ENCODE measurements at places on chromosomes 7 and 10.

GRCh38 chr7:155344270-155344617 lies 46.6 kb downstream of the INSIG1 start:
- DNase-seq = no peak

- no peak for DNase-seq
These were observed 291.6 kb upstream of the CELF2 start for GRCh38 chr10:10726101-10726500.

- no peak for DNase-seq
These were observed 27.0 kb downstream of the CFAP46 start for GRCh38 chr10:132915411-132915810.

DNA sequence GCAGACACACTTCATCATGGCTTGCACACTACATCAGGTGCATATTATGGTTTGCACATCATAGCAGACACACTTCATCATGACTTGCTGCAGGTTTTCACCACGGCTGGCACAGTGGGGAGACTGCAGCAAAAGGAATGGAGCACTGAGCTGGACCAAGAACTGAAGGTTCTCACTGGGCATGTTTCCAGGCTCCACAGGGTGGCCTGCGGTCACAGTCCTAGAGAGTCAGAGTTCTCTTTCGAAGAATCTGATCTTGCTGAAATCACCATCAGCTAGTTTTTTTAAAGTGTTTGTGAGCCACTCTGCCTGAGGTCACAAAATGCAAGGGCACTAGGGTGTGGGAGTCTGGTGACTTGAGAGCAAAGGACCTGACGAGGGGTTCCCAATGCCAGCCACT lies 140.4 kb upstream of the NPY start:
- no peak for DNase-seq

DNA sequence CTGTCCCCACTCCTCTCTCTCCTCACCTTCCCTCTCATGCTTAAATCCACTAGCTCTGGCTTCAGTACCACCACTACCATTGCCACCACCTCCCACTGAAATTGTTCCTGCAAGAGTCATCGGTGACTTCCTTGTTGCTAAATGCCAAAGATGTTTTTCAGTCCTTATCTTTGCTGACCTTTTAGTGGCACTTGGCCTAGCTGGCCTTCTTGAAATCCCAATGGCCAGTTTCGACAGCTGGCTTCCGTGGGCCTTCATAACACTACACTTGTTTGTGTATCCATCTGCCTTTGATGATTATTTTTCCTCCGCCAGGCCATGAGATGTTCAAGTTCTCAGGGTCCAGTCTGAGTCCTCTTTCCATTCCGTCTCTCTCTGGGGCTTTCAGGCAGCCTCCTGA lies 118.2 kb upstream of the NANOS1 start:
- DNase-seq = no peak

DNA sequence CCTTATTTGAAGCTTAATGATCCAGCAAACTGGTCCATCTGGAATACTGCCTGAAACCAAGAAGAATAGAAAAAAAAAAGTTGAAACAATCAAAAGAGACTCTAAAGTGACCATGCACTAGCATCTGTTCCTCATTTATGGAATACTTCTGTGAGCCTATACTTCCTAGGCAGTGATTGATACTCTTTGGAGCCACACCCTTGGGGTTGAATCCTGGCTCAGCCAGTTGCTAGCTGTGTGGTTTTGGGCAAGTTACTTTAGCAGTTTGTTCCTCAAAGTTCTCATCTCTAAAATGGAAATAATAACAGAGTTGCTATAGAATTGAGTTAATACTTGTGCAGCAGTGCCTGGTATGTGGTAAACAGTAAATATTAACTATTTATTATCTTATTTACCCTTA lies 208.9 kb downstream of the GPR158 start:
- no peak for DNase-seq

GRCh38 chr10:124217906-124218804 lies 124.8 kb upstream of the CHST15 start:
- no peak for DNase-seq

DNA sequence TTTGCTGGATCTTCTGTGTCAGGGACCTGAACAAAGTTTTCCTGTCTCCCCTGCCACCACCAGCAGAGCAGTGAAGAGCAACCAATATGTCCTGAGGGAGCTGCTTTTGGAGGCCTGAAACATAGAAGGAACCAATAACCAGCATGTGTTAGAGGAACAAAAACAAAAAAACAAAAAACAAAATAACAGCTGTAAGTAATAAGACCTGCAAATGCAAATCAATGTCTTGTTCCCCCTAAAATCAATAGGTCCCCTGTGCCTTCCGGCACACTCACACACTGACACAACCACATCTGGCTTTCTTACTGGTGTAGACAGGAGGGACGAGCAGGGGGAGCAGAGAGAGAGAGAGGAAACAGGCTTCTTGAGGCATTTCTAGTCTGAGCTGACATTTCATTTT lies 94.1 kb downstream of the NRG3 start:
- no peak for DNase-seq

DNA sequence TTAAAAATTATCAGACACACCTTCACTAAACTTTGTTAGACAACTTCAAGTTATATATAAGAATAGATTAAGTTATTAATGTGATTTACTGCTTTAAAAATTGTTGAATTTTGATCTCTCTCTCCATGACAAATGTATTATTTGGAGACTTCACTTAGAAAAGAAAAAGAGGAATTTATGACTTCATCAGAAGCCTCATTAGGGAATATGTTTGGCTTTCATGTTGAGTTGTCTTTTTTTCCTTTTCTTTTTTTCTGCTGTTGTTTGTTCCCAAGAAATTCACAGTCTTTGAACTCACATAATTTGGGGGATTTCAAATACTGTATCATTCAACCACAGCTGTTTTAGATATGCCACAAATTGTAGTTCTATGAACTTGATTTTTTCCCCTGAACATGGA lies 149.5 kb downstream of the PPP1R9A start:
- no peak for DNase-seq

- no peak for DNase-seq
These were observed 9.8 kb upstream of the PNPLA8 start for GRCh38 chr7:108535744-108536143.

- no peak for DNase-seq
These were observed 935 bp downstream of the ZNF273 start for GRCh38 chr7:64904008-64904407.

GRCh38 chr7:129801882-129802281 lies 150.9 kb downstream of the UBE2H start:
- no peak for DNase-seq

GRCh38 chr7:91683823-91684222 lies 196.7 kb downstream of the MTERF1 start:
- no peak for DNase-seq

DNA sequence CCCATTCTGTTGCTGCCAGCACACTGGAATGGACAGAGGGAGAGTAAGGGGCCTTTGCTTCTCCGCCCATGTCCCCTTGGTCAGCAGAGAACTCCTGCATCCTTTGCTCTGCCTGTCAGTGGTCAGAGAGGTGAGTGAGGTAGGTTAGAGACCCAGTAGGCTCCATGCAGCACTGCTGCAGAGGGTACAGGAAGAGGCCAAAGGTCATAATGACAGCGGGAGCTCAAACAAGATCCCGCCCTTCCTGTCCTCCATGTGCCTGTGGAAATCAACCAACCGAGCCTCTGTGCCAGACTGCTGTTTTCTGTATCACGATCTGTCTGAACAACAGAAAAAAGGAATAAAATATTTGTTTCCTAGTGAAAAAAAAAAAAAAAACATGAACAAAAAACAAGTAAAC lies 81.4 kb downstream of the ZNF33B start:
- DNase-seq = no peak

DNA sequence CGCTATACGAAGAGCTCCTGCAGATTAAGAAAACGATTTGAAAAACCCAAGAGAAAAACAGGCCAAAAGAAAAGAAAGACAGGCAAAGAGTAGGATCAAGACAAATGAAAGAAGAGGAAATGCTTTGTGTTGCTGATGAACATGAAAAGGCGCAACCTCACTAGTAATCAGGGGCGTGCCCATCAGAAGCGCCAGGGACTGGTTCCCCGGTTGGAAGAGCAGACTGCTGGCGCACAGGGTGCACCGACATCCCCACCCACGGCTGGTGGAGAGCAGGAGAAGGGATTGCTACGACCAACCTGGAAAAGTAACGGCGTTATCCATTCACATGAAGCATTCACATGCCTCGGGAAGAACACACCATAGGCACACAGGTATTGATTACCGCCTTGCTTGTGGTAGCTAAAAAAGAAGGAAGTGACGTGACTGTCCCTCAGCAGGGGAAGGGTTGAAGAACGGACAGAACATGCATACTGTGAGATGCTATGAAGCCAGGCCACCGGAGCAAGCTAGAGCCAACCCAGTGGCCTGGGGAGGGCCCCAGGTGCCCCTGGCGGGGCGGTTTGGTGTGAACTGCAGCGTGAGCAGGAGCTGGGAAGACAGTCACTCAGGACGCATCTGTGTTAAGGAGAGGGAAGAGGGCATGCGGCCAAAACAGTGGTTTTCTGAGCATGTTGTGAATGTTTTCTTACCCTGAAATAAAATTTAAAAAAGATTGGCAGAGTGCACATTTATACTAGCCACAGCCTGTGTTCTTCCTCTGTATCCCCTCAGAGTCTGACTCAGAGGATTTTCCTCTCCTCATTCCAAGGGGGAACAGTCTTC lies 18.3 kb downstream of the AGAP3 start:
- no peak for DNase-seq

DNA sequence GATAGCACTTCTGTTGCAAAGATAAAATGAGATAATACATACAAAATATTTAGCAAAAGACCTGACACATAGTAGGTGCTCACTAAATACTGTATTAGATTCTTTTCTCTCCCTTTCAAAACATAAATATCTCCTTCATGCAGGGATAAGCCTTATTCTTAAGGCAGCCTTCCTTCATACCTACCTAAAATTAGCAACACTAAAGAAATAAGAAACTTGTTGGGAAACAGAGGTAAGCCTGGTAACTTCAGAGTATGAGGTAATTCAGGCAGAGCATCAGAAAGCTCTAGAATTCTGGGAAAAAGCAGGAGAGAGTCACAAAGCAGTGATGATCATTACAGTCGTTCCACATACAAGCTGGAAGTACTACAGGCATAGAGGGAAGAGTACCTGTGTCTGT lies 15.2 kb downstream of the HIBADH start:
- no peak for DNase-seq

DNA sequence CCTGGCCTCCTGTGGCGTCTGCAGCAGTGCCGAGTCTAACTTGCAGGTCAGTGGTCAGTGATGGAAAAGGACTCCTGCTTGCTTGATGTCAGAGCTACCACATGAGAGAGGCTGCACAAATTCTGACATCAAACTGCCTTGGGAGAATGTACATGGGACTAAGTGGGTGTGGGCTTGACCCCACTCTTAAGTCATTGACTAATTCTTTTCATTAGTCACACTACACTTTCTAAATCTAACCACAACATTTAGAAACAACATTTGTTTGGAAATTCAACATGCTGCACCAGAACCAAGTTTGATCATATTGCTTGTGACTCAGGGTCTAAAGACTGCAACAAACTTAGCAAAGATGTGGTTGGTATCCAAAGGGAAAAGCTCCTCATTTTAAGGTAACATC lies 24.4 kb upstream of the CDC14C start:
- DNase-seq = no peak

DNA sequence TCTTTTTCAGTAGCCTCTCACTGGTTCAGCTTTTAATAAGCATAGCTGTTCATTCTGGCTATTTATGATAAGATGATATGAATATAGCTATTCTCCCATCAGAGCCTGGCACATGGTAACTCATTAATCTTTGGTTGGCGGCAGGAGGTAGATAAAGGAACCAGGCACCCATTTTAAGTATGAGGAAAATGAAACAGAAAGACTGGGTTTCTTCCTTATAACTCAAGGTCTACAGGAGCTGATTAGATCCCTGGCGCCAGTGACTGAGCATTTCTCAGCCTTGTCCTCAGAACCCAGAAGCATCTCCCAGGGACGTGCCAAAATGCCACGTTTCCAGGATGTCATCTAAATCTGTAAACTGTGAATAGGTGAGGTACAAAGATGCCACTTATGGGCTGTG lies 141.9 kb downstream of the TCF7L2 start:
- DNase-seq = no peak

DNA sequence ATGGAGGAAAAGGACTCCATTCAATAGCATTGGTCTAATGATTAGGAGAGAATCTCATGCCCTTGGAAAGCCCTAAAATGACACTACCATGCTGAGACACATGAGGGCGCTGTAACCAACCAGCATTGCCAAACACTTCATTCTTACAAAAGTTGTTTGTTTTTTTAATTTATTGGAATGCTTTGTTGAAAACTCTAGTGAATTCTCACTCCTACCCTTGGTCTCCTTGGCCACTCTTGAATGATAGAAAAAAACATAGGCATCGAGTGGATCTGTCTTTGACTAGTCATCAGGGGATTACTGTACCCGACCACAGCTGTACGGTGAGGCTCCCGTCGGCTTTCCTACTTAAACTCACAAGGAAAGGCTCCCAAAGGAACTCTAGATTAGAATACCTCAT lies 29.3 kb upstream of the ADD3 start:
- peak; percentile 8 for DNase-seq

GRCh38 chr10:94006591-94007550 lies 13.1 kb downstream of the PLCE1 start:
- no peak for DNase-seq

- no peak for DNase-seq
These were observed 85.2 kb upstream of the GATAD1 start for GRCh38 chr7:92362131-92362530.

- DNase-seq = no peak
These were observed 14.6 kb upstream of the GDI2 start for GRCh38 chr10:5827841-5828240.

GRCh38 chr7:111393011-111393754 lies 169.1 kb downstream of the IMMP2L start:
- DNase-seq = no peak

DNA sequence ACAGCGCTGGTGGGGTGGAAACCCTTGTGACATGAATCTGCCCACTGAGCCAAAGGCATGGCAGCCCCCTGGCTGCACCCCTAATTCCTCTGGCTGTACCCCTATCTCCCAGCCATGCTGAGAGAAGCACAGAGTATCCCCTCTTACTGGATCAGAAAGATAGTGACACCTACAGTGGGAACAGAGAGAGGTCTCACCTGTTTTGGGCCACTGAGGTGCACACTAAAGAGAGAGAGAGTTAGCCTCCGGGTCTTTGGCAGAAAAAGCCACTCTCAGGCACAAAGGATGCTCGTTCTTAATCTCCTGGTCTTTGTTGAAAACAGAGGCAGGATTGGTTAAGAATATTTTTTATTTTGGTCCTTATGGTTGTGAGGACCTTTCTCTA lies 11.3 kb downstream of the TSPAN14 start:
- DNase-seq = no peak

DNA sequence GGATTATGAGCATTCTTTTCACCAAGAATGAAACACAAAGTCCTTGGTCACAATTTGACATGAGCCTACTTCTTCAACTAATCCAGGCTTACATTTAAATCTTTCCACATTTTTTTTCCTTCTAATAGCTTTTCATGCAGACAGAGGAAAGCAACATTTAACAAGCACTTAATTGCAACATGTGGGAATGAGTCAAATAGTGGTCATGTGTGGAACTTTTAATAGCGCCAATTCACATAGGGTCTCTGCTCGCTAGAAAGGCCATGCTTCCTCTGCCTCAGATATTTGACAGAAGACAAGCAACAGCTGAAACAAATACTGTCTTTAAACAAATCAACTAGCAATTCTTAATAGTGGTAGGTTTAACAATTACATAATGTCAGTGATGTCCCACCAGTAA lies 285.9 kb upstream of the ETV1 start:
- DNase-seq = no peak

GRCh38 chr7:112515989-112516388 lies 35.2 kb downstream of the LSMEM1 start:
- DNase-seq = no peak
